ENCODE measurements at places on chromosomes 2 and 18.
A peak's percentile ranks its signal among the peaks of the same experiment; 100 is the strongest.

DNA sequence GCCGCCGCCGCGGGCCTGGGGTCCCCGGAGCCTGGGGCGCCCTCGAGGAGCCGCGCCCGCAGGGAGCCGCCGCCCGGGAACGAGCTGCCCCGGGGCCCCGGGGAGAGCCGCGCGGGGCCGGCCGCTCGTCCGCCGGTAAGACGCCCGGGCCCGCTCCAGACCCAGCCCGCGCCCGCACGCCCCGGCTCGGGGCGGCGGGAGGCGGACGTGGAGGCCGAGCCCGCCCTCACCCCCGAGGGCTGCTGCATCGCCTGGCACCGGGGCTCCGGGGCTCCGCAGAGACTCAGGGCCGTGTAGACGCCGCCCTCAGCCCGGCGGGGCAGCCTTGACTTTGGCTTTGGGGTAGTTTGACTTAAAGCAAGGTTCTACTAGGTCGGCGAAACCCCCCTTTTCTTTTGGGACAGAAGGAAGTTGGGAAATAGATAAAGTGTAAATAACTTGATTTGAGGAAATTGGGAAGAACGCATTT is 335 bp downstream of the ERFE start:
- peak; percentile 10 for DNase-seq

DNA sequence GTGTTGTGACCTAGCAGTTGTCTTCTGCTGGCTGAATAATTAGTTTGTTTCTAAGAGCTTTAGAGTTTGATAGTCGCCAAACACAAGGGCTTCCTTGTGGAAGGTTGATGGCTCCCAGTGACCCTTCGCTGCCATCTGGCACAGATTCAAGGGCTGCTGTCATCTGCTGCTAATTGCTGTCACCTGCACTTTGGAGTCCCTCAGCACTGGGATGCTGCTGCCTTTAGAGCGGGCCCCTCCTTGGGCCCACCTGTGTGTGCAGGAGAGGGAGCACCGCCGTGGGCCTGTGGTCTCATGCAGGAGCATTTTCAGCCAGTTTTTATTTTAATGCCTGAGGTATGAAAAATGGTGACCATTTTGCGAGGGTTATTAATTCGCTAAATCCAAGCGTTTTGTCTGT is 154.0 kb upstream of the NFATC1 start:
- DNase-seq: no peak

DNA sequence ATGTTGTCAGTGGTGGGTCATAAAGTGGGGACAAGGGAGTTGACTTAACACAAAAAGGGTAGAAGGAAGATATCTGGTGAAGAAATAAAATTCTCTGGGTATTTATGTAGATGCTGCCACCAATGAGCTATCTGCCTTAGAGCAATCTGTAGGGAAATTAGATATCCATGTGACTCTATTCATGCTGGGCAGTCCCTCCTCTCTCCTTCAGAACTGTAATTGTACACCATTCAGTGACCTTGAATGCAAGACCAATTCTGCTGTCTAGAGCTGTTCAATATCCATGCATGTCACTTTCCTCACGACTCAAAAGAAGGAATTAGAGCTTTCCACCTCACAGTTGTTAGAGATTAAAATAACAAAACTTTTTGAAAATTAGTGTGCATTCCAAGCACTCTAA is 28.6 kb upstream of the TDRD15 start:
- DNase-seq: no peak

- DNase-seq: peak; percentile 22
Observed at GRCh38 chr2:18559531-18560030, 872 bp downstream of the RDH14 start.

DNA sequence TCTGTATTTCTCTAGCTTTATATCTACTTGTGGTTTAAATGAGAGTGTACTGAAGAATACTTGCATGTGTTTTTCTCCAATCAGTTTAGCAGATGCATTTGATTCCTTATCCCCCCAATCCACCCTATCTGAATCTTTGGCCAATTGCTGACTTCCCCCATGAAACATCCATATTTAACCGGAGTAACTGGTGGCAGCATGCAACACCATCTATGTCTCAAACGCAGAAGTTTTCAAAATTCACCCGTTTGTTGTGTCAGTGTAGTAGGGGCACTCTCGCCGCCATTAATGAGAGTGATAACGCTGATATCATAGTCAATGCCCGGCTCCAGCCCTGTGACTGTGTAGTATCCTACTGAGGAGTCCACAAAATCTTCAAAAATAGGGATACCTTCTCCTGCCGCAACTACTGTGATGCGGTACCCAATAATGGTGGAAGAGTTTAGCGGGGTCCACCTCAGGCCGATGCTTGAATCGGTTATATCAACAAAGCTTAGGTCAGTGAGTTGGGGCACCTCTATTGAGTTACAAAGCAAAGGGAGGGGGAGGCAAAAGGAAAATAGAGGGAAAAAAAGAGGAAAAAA is 43.1 kb downstream of the FN1 start:
- DNase-seq: no peak

DNA sequence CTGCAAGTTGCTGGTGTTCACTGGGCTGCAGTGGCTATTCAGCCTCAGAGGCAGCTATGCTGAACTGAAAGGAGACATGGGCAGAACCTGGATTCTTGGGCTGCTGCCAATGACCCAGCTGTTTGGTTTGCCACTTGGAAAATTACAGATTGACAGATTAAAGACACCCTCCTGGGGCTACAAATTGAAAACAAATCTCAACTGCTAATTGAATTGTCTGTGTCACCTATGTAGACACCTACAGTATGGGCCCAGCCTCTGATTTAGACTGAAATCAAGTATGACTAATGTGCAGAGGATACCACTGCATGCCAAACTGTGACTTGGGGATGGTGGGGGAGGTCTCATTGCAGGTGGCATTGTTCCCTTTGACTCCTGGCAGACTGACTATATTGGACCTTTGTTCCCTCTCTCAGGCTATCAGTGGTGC is 42.8 kb downstream of the ITSN2 start:
- DNase-seq: no peak

GRCh38 chr2:196601430-196602306 is 37.8 kb upstream of the CCDC150 start:
- DNase-seq: no peak

DNA sequence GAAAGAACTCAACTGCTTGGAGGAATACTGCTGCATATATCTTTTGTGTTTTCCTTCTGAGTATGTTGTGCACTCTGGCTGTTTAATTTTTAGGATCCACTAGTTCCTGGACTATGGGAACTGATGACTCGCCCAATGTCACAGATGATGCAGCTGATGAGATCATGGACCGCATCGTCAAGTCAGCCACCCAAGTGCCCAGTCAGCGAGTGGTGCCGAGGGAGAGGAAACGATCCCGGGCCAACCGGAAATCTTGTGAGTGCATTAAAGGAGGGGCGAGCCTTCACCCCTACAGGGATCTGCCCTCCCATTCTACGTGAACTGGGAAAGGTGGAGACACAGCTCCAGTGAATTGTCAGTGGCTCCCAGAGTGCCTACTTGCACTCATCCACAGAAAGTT is 59.6 kb downstream of the TPGS2 start:
- DNase-seq: no peak

DNA sequence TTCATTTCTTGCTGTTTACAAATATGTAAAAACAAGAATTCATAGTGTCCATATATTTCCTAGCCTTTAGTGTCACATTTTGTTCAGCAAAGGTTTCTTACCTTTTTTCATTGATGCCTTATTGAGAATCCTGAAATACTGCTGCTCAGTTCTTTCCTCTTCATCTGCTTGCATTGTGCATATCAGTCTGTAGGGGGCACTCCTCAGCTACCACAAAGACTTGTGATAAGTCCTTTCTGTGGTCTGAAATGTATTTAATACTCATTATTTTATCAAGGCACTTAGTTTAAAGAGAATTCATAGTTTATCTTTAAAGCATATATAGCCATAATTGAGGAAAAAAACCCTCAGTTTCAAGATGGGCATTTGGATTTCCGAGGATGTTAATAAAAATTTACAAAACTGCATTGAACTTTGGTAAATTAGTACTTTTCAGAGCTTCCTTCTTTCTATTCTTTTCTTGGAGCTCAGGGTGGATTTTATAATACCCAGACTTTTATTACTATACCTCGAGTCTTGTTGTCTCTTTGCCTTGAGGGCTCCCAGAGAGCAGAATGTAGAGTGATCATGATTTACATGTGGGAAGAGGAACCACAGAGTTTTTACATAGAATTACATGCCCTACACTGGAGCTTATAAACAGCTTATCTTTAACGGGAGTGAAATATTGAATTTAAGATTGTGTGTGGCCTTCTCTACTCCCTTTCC is 570.1 kb downstream of the PLCL1 start:
- peak; percentile 35 for DNase-seq

- DNase-seq: no peak
Observed at GRCh38 chr2:20484034-20484617, 37.3 kb downstream of the RHOB start.

DNA sequence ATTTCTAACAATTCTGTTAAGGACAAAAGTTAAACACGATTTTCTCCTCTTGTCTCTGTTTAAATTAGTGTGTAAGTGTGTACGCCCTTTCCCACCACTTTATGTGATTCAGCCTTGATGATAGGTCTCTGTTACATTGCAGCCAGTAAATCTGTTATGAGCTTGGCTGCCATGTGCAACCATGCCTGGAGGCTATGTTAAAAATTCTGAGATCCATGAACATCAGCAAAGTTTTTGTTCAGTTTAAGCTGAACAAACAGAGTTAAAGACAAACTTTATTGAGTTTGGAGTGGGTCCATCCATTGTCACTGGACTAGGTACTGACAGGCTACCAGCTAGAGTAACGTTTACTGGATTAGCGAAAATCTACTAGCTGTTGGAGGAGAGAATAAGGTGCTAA is 110.4 kb downstream of the NCKAP5 start:
- no peak for DNase-seq

DNA sequence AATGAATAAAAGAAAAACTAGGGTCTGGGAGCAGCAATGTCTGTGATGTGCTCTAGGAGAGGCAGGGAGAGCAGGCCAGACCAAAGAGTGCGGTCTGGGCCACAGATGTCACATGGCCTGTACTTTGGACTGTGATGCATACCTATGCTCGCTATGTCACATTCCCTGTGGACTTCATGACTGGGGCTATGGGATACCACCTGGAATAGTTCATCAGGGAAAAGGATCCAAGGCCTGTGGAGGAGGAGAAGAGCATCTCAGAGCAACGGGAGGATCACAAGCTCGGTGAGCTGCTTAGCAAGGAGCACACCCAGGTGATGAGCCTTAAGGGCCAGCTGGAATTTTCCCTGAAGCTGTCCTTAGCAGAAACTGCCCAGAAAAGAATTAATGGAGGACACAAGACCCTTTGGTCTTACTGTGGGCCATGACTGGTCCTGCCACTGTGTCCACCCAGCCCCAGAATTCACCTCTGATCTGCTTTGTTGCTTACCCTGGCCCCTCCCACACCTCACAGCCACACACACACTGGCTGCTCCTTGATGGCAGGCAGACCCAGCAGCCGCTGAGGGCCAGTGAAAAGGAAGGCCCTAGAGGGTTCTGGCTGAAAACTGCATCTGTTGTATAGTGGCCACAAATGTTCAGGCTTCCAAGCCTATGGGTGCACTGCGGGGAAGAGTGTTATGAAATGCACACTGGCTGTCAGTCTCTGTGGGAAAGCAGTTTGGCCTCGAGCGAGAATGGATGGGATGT is 25.3 kb upstream of the GCC2 start:
- no peak for DNase-seq

GRCh38 chr2:64331849-64332699 is 121.9 kb upstream of the LGALSL start:
- DNase-seq: no peak

DNA sequence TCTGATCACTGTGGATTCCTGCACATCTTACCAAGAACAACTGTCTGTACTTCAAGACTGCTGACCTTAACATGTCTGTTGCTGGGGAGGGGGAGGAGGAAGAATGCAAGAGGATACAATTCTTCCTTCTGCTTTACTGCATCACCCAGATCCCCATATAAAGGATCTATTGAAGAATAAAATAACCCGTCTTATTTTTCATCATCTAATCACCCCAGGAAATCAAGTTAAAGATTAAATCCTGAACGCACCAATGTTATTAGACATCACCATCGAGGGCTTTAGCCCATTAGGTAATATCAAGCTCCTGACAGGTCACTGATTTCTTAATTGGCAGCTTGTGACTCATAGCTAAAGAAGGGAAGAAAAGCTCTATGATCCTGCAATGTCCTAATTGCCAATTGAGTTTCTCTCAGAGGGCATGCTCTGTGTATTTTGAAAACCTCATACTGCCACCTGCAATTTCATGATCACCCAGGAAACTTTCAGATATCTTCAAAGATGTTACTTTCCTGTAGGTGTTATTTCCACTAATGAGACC is 75.4 kb upstream of the KCNE4 start:
- no peak for DNase-seq

DNA sequence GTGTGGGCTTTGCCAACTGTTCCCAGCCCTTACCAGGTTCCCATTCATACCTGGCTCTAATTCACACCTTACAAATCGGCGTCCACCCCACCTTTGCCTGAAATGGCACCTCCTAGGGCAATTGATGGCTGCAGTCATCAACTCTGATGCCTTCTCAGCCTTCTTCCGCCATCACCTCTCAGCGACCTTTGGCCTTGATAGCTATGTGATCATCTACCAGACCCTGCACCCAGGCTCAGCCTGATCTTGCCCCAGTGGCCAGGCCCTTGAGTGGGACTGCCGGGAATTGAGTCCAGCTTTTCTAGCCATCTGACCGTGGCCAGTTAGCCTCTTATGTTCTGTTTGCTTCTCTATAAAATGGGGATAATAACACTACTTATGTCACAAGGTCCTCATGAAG is 32.5 kb downstream of the PSD4 start:
- no peak for DNase-seq

GRCh38 chr18:2411381-2411960 is 159.8 kb downstream of the METTL4 start:
- DNase-seq: no peak

GRCh38 chr18:67142604-67143003 is 373.9 kb downstream of the DSEL start:
- DNase-seq: no peak

- no peak for DNase-seq
Observed at GRCh38 chr2:171433763-171434012, at the start of gene METTL8. METTL8 (minus strand) TSS chr2:171433990; CDS start chr2:171392185, 41,805 bp downstream.

- DNase-seq: peak; percentile 33
Observed at GRCh38 chr2:206071807-206072206, 14.2 kb downstream of the INO80D start.

DNA sequence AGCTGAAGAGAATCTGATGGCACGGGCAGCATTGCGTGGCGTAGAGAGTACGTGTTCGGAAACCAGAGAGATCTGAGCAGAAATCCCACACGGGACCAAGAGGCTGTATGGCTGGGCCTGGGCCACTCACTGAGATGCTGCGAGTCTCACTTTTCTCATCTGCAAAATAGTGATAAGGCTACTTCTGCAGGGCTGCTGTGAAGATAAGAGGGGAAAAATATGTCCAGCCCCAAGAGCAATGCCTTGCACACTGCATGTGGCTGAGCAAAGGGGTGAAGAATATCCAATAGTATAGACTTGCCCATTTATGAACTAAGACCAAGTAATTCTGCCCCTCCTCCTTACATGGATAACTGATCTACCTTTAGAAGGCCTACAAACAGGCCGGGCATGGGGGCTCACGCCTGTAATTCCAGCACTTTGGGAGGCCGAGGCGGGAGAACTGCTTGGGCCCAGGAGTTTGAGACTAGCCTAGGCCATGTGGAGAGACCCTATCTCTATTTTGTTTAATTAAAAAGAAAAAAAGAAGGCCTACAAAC is 3.1 kb downstream of the FECH start:
- no peak for DNase-seq

Measured in suppressor macrophage (primary cell).